ENCODE measurements at places on chromosomes 6 and 20. TPM values are rescaled to one million over a fixed set of nuclear protein-coding genes. Genes with fewer than 3 reads are reported as not detected.

DNA sequence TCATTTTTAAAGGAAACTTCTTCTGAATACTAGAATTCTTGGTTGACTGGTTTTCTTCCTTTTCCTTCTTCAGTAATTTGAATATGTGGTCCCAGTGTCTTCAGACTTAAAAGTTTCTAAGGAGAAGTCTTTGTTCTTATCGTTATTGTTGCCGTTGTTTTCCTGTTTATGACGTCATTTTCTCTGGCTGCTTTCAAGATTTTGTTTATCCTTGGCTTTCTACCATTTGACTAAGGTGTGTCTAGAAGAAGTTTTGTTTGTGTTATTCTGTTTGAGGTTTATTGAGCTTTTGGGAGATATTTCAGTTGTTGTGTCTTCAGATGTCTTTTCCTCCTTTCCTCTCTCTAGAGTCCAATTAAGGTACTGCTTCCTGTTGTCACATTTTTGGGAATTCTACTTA, 24.5 kb downstream of the CDYL start:
- DNase-seq = no peak

DNA sequence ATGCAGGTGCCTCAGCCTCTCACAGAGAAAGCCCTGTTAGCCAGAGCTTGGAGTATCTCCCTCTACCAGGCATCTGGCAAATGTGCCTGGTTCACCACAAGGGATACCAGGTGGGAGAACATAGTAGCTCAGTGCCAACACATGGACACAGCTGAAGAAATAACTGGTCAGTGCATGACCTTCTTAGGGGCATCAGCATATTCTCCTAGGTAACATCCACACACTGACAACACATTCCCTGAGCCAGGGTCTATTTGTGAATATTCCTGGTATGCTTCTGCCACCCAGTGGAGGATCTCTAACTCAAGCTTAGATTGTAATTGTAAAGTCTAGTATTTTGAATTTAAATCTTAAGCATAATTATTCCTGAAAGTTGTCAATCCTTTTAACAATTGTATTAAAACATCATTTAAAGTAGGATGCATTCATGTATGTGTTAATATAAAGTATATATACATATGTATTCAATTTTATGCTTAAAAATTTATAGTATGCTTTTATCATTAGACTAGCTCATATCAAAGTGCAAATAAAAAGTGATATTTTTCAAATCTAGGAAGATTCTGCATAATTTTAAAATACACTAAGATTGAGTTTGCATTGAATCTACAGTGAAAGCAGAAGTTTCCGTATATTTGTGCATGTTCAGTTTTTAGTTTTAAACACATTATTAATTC, 45.3 kb upstream of the COL21A1 start:
- peak; percentile 79 for DNase-seq

Gene ARFGEF3
- 8.8 TPM for total RNA-seq

Gene BHLHE23
- total RNA-seq = not detected

GRCh38 chr20:55266361-55266760, 739.0 kb downstream of the CBLN4 start:
- no peak for DNase-seq

DNA sequence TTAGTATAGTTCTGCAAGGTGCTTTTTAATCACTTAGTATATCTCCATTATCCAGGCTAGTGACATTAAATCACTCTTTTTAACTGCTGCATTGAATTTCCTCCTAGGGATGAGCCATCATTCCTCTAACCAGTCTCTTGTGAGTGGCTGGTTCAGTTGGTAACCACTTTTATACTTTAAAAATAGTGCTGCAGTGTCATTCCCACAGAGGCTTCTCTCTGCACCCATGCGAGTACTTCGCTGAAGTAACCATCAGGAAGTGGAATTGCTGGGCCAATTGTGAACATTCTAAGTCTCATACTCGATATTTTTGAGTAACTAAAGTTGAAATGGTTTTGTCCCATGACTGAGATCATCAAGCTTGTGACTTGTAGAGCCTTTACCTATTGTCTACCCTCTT, 2.1 kb downstream of the BTN3A2 start:
- DNase-seq = no peak

DNA sequence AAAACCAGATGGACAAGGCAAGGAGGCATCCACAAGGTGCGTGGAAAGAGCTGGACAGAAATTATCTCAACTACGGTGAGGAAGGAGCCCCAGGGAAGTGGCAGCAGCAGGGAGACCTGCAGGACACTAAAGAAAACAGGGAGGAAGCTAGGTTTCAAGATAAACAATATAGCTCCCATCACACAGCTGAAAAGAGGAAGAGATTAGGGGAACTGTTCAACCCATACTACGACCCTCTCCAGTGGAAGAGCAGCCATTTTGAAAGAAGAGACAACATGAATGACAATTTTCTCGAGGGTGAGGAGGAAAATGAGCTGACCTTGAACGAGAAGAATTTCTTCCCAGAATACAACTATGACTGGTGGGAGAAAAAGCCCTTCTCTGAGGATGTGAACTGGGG, 26.8 kb downstream of the TRMT6 start:
- DNase-seq = no peak

Gene FAM83D
- 81.4 TPM for total RNA-seq

Gene FNDC11
- 0.40 TPM for total RNA-seq

DNA sequence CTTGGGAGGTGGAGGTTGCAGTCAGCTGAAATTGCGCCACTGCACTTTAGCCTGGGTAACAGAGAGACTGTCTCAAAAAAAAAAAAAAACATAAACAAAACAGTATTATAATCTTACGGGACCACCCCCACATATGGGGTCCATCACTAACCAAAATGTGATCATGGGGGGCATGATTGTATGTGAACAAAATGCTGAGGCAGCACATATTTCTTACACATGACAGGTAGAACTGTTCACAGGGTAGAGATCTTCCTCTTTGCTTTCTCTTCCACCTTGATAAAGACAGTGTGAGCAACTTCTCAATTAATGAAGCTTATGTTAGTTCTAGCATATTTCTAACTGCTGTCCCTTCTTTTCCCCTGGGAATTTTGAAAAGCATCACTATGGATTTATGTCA, 24.7 kb downstream of the NFATC2 start:
- no peak for DNase-seq

Gene RHAG
- not detected for total RNA-seq

Gene F13A1
- not detected for total RNA-seq

DNA sequence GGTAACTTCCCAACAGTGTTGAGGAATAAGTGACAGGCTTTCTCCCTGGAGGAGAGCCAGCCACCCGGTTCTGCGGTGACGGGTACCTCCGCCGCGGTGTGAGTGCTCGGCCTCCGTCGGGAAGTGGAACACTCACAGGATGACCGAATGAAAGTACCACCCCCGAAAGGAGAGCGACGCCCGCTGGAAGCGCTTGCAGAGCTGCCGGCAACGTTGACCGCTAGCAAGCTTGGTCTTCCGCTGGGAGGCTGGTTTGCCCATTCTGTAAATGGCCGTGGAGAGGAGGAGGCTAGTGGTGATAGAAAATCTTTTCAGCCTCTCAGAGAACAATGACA, 614 bp upstream of the TMEM242 start:
- peak; percentile 73 for DNase-seq

DNA sequence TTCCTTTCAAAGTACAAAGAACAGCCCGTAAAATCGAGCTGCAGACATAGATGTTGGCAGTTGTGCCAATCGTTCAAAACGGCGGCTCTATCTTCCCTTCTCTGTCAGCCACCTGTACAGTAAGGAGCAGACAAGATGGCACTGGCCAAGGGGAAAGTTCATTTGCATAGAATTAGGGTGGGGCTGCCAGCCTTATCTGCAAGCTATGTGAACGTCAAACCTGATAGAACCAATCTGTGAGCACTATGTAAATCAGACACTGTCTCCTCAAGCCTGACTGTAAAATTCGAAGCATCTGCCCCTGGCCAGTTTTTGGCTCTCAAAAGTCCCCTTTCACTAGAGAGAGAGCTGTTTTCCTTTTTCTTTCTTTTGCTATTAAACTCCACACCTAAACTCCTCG, 374.5 kb downstream of the EPM2A start:
- no peak for DNase-seq

DNA sequence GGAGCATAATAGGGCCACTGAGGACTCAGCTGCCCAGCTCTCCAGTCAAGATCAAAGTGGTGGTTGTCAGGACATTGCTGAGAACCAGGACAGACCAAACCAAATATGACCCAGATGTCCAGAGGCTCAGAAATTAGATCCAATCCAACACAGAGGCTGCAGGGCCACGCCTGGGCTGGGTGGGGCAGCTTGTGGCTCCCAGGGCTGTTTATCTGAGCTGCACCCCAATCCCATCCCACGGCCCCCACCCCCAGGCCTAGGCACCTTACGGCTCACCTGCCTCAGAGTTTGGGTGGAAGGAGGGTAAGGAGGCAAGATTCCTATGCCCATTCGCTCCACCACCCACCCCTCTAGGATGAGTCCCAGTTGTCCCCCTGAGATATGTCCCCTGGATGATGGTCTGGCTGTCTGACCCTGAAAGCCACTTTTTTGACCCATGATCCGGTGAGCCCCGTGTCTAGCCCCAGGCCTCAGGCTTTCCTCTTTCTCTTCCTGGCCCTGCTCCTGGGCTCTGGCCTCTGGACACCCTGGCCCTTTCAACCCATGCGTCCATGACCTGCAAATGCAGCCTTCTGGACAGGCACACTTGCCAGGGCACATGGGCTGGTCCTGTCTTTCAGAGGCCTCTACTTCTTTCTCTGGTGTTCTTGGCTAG, 40.0 kb downstream of the CPXM1 start:
- DNase-seq = no peak

Gene KIAA1755
- total RNA-seq = 0.44 TPM

Gene ZHX3
- total RNA-seq = 14.0 TPM

Gene GNAS-AS1
- total RNA-seq = 0.11 TPM

Gene ABHD16B
- not detected for total RNA-seq

DNA sequence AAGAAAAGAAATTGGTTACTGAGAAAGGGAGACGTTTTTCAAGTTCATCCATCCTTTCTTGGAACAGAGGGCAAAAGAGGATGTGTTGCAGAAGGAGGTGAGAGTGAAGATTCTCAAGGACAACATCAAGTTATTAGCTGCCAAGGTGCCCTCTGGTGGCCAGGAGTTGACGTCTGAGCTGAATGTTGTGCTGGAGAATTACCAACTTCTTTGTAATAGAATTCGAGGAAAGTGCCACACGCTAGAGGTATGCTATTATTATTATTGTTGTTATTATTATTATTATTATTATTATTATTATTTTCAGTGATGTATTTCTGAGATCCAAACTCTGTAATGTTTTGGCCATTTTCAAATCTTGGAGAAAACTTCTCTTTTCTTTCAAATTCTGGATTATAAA, 197.0 kb downstream of the UTRN start:
- DNase-seq = peak; percentile 81

GRCh38 chr6:20708367-20709124, 174.3 kb downstream of the CDKAL1 start:
- no peak for DNase-seq

Gene HLA-DMA
- total RNA-seq = 1.7 TPM

- no peak for DNase-seq
Observed at GRCh38 chr6:114090626-114091025, 119.7 kb upstream of the HDAC2 start.

DNA sequence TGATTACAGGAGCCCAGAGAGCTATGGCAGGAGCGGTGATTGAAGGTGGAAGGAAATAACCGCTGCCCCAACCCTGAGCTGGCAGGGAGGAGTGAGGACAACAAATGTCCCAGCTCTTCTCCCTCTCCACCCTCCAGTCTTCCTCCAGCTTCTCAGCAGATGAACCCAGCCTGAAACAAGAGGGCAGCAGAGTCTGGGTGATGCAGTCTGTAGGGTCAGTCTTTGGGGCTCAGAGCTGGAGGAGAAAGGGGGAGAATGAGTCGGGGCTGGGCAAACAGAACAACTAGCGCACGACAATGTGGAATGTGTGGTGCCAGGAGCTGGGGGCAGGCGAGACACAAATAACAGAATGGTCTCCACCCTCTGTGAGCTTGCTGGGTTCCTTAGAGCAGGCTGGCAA, 4.5 kb upstream of the GUCA1A start:
- DNase-seq = peak; percentile 7

Data from PC-3 (cell line).